Smooth muscle cell of trachea (primary cell): ENCODE measurements at places on chromosomes 6 and 20. TPM values are rescaled to one million over a fixed set of nuclear protein-coding genes. Genes with fewer than 3 reads are reported as not detected.

Gene RAB32
- total RNA-seq, result 119 and 125 TPM in 2 replicates

Gene POM121L2
- total RNA-seq, result not detected in 2 replicates

Gene HSPA12B
- total RNA-seq, result 2.6 and 5.1 TPM in 2 replicates

Gene SHLD1
- 0.50 and 2.2 TPM in 2 replicates for total RNA-seq

Gene PLCB4
- total RNA-seq, result 9.3 and 12.2 TPM in 2 replicates

Gene SPATA2
- 1.9 and 2.0 TPM in 2 replicates for total RNA-seq

Gene SLC35F1
- under 0.01 TPM in 1 of 2 replicates, not detected in the other for total RNA-seq

Gene FAXC
- 0.66 and 1.3 TPM in 2 replicates for total RNA-seq

Gene RFX6
- not detected in 2 replicates for total RNA-seq

Gene VWA7
- total RNA-seq, result 0.50 and 1.2 TPM in 2 replicates

Gene AKAP12
- 155 and 204 TPM in 2 replicates for total RNA-seq

Gene SLC17A9
- 4.8 and 7.4 TPM in 2 replicates for total RNA-seq

Gene TSBP1
- not detected in 2 replicates for total RNA-seq

Gene B3GAT2
- total RNA-seq, result under 0.01 TPM in 1 of 2 replicates, not detected in the other

Gene ACSS1
- 1.3 and 2.6 TPM in 2 replicates for total RNA-seq

Gene TFAP2D
- not detected in 2 replicates for total RNA-seq

Gene ANKRD66
- not detected in 2 replicates for total RNA-seq

Gene MRPS18B
- total RNA-seq, result 56.9 and 72.3 TPM in 2 replicates
